NCI-H1417 treated with DMSO at 0.1 percent for 48 hours (cell line): ENCODE measurements at places on chromosomes 2 and 18.

DNA sequence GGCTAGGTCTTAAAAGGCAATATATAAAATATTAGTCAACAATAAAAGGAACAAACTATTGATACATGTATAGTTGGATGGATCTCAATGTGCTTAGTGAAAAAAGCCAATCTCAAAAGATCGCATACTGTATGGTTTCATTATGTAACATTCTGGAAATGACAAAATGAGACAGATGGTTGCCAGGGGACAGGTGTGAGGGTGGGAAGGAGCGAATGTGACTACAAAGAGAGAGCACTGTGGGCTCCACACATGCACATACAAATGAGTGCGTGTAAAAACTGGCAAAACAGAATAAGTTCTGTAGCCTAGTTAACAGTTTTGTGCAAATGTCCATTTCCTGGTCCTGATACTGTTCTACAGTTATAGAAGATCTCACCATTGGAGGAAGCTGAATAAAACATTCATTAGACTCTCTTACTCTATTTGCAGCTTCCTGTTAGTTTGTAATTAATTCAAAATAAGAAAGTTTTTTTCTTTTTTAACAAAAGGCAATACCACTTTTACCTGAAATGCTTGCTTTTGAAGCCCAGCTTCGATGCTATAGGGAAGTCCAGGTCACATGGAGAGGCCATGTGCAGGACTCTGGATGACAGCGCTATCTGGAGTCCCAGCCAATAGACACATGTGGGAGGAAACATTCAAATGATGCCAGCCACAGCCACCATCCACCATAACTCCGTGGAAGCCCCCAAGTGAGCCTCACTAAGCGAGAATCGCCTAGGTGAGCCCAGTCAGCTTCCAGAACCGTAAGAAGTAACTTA is 21.0 kb upstream of the C2orf80 start:
- no peak for DNase-seq

GRCh38 chr18:32310101-32310500 is 120.3 kb downstream of the MEP1B start:
- no peak for DNase-seq

DNA sequence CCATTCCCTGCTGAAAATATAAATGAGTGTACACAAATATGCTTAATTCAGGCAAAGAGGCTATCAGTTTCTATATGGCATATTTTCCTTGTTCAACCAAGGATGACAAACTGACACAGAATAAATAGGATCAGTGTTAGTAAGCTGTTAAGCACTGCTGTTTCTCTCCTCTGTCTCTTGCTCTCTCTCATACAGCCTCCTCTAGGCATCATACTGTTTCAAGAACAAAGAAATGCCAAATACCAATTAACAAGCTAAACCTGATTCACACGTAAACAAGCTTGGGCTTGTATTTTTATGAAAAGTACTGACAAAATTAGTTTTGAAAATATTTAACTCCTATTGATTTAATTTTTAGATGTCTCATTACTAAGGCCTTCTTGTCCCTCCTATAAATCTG is 1027.2 kb upstream of the ACVR2A start:
- DNase-seq = no peak

GRCh38 chr18:34928088-34928753 is 113.0 kb upstream of the MAPRE2 start:
- DNase-seq = no peak

- no peak for DNase-seq
These were observed 9.3 kb downstream of the NOSTRIN start for GRCh38 chr2:168811696-168812095.
